ENCODE measurements at places on chromosomes 2 and 18. TPM values are rescaled to one million over a fixed set of nuclear protein-coding genes. Genes with fewer than 3 reads are reported as not detected.

The CMPK2 gene
- total RNA-seq, result 11.4 TPM

The CKAP2L gene
- total RNA-seq, result not detected

The SYT4 gene
- not detected for total RNA-seq

The UGT1A7 gene
- not detected for total RNA-seq

The CNGA3 gene
- not detected for total RNA-seq

The MAP4K3 gene
- 102 TPM for total RNA-seq

DNA sequence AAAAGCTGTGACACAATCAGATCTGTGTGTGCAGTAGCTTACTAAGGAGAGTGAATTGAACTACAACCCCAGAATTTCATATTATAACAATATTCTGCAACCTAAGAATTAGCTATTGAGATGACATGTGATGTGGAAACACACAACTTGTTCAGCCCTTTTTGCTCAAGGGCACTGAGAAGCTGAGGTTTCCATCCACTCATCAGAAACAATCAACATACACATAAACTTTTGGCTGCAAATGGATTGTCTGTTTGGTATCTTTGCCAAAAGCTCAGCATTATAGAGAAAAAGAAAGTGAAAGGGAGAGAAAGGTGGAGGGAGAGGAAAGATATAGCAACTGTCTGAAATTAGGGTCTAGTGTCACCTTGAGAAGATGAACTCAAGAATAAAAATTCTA, 117.2 kb upstream of the KLF7 start:
- no peak for DNase-seq

DNA sequence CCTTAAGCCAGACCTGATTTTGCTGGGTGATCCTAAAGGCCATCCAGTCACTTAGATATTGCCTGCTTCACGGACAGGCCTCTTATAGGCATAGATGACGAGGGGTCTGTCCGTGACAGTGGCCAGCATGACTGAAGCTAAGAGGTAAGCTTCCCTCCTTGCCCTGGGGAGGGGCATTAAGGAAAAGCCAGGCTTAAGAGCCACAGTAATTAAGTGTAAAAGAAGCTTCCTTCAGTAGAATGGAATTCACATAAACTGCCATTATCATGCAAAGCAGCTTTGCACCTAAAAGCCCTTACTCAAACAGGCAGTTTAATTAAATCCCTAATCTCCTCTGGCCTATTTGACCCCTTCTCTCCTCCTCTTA, 99.4 kb upstream of the PKDCC start:
- no peak for DNase-seq

- DNase-seq, result no peak
Observed at GRCh38 chr2:186827862-186828492, 21.0 kb downstream of the ZSWIM2 start.

GRCh38 chr2:42338567-42339190, 22.3 kb downstream of the COX7A2L start:
- no peak for DNase-seq

DNA sequence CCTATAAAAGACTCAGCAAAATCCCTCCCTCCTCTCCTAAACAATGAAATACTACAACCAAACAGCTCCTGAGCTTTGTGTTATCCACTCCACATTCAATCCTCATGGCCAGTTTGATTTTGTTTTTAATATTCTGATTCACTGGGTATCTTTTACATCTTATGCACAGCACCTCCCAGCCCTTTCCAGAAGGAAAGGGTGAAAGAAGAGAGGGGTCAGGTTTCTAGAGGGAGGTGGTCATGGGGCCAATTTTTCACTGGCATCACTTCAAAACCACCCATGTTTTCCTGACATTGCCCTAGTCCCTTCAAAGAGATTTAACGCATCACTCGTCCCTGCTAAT, 315.6 kb downstream of the LPIN1 start:
- DNase-seq, result no peak

- DNase-seq, result no peak
Observed at GRCh38 chr2:230944123-230944653, 19.1 kb upstream of the GPR55 start.

- DNase-seq, result no peak
Observed at GRCh38 chr2:219228911-219229304, 528 bp downstream of the ATG9A start.

DNA sequence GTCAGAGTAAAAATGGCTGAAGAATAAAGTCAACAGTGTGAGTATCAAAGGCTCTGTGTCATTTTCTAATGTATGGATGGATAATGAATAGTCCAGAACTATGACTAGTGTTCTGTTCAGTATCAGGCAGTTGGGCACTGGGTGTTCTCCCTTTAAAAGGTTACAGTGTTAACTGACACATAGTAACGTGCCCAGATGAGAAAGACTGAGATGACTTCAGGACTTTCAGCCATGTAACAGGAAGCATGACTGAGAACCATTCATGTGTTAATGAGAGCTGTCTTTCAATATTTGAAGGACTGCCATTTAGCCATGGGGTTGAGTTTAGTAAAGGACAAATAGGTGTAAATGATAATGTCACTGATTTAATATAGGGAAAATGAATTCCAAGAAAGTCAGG, 187.1 kb downstream of the GULP1 start:
- DNase-seq, result no peak

DNA sequence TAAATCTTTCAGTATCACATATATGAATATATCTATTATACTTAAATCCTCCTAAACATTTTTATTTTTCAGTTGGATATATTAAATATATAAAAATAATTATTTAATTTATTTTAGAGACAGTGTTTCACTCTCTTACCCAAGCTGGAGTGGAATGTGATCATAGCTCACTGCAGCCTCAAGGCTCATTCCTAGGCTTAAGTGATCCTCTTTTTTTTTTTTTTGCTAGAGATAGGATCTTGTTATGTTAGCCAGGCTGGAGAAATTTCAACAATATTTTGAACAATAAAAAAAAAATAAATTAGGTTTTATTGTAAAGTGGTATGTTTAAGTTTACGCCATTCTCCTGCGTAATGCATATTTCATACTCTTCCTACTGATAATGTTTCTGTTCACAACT, 4.2 kb downstream of the SPAST start:
- DNase-seq, result no peak

DNA sequence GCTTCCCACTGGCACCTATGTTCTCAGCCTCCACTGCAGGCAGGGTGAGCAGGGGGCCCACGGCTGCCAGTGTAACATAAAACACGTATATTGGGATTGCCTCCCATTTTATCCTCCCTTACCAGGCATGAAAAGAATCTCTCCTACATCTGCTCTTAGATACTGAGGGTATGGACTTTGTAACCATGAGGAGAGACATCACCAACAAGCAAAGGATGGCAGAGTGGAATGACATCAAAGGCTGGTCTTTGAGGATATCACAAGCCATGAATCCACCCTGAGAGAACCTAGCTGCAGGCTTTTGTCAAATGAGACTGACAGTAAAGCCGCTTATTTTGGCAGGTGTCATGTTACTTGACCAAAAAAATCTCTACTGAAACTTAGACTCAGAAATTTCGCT, 7.4 kb downstream of the NPHP1 start:
- no peak for DNase-seq

GRCh38 chr2:112195167-112195766, 57.1 kb downstream of the FBLN7 start:
- DNase-seq, result no peak

GRCh38 chr2:237281836-237282306, 132.1 kb downstream of the COL6A3 start:
- no peak for DNase-seq

DNA sequence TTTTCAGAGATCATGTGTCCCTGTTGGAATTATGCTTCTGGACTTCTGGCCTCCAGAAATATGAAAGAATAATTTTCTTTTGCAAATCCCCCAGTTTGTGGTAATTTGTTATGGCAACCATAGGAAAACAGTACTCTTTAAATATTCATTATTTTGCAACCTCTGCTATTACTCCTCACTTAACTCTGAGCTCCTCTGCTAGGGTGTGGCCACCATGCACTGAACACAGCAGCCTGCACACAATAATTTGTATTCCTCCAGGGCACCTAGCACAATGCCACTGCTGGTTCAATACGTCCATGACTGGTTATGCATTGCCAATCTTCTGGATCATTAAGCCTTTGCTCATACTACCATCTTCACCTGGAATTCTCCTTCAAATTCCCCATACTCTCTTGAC, 232.0 kb downstream of the CNTNAP5 start:
- no peak for DNase-seq

- DNase-seq, result no peak
Observed at GRCh38 chr2:242041816-242042215, 172.3 kb downstream of the RTP5 start.

DNA sequence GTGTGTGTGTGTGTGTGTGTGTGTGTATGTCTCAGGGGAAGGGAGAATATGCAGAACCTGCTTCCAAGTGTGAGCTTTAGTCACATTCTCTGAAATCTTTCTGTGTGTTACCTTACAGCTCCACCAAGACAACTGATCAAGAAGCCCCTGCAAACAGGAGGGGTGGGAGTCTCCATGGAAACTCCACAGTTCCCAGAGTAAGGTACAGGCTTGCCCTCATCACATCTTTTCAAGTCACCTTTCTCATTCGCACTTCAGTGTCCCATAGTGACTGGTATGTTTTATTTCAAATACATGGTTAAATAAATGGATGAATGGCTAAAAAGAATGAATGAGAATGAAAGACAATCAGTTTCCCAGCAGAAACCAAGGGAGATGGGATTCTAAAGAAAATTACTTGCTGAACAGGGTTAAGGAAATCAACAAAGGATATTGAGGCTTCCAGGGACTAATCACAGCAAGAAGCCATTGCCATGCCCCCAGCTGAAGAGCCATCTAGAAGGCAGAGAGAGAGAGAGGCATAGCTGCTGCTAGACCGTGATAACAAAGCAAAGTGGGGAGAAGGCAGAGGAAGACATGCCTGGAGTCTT, 987.2 kb upstream of the CELF4 start:
- DNase-seq, result no peak

DNA sequence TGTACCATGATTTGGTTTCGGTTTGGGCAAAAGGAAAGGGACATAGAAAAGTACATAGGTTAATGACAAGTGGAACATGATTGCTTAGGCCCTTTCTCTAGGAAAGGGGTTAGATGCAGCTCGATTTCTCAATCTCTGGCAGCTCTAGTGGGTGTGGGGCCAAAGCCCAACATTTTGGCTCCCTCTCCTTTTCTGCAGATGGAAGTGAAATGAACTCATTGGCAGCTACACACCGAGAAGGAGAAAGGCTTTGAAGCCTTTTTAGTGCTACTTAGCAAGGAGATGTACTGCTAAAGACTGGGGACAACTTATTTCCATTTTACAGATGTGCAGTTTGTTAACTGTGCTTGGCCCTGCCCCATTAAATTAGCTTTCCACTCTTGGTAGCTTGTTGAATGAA, 93.8 kb downstream of the LYPD6B start:
- DNase-seq, result no peak

DNA sequence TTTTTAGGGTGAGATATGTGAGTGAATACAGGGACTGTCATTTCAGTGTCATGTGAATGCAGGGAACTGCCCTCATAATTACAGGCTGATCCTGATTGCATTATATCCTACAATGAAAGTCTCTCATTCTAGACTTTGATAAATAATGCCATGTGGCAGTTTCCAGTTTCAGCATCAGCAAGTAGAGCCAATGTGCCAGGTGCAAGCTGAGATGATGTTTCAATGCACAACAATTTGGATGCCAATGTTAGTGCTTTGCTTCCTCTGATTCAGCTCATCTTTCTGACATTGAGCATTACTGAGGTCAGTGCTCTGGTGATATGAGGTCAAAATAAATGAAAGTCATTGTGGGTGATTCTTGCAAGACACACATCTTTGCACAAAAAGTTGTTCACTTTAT, 63.7 kb upstream of the TFPI start:
- no peak for DNase-seq

- no peak for DNase-seq
Observed at GRCh38 chr2:195447323-195447975, 209.6 kb upstream of the SLC39A10 start.

DNA sequence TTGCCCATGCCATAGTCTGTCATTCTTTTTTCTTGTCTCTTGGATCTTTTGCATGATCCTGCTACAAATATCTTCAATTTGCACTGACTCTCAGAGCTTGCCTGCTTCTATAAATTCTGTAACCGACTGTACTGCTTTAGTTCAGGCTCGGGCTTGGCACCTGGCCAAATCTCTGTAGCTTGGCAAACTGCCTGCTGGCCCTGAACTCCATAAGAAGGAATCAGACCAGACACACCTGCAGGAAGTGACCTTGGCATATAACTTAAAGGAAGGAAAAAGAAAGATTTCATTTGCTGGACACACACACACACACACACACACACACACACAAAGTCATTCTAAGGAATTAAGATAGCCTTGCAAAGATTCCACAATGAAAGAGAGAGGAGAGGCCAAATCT, 291.2 kb upstream of the DDX18 start:
- peak; percentile 16 for DNase-seq

- no peak for DNase-seq
Observed at GRCh38 chr2:39514825-39515224, 77.7 kb upstream of the MAP4K3 start.

- DNase-seq, result no peak
Observed at GRCh38 chr2:159455330-159455918, 160.9 kb downstream of the BAZ2B start.

- no peak for DNase-seq
Observed at GRCh38 chr2:145501920-145502319, 982.0 kb upstream of the ZEB2 start.

DNA sequence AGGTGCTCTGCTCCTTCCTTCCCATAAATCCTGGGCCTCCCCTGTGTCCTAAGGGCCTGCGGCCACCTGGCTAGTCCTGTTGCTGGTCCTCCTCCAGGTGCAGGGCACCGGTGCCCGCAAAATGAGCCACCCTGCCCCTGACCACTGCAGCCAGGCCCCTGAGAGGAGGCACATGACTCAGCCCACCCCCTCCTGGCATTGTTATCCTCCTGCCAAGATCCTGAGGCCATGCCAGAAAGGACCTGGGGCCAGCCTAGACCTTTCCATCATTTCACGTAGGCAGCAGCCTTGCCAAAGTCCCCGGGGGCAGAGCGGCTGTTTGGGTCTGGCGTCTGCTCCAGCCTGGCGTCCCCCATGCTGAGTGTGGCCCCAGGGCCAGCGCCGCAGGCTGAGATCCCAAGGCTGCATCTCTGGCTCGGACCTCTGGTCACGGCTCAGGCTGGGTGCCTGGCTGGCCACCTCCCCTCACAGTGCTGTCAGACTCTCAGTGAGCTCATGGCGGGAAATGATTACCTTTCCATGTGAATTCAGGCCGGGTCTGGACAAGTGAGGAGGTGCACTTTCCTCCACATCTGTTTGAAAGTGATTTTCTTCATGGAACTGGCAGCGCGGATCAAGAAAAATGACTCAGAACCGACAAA, 81.0 kb downstream of the NDUFA10 start:
- no peak for DNase-seq

GRCh38 chr2:144554492-144555210, 34.7 kb upstream of the ZEB2 start:
- no peak for DNase-seq

GRCh38 chr2:155372969-155373368, 674.5 kb downstream of the KCNJ3 start:
- DNase-seq, result no peak
